Stimulated activated CD4-positive, alpha-beta T cell treated with anti-CD3 and anti-CD28 coated beads, Interleukin-4, amount 100 ng/mL, for 24 hours (primary cell): ENCODE measurements at places on chromosomes 7 and 10.

GRCh38 chr10:29839826-29840515, 205.2 kb upstream of the SVIL start:
- DNase-seq = no peak

GRCh38 chr7:30040938-30041337, 12.7 kb downstream of the PLEKHA8 start:
- no peak for DNase-seq

GRCh38 chr10:63994371-63994770, 473.2 kb downstream of the REEP3 start:
- DNase-seq = no peak

- DNase-seq = no peak
Observed at GRCh38 chr7:1357601-1358271, 101.5 kb downstream of the MICALL2 start.

DNA sequence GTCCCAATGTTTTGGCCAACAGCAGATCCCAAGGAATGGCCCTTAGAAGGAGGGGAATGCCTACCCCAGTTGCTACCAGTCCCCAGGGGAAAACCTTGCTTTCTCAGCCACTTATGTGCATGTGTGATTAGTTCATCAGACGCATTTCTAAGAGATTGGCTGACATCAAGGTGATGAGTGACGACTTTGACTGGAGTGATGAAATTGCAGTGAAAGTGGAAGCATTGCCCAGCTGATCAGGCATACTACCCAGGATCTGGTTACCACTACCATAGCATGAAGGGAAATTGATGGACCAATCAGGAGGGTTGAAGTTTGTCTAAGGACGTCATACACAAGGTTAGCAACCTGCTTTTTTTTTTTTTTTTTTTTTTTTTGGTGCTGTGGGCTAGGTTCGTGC, 90.3 kb upstream of the ELMO1 start:
- no peak for DNase-seq

DNA sequence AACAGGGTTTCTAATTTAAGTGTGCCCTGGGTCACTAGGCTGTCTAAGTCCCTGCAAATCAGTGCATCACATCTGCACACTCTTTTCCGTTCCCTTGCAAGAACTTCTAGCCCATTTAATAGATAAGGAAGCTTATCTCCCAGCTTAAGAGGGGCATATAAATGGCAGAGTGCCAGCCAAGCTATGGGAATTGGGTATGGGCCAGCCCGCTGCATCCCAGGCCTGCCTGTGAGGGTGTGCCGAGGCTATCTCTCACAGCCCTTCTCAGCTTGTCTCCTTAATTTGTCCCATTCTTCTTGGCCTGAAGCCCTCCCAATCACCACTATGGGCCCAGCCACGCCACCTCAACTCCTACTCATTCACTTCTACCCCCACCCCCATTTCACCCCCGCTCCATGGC, 14.7 kb downstream of the AQP1 start:
- DNase-seq = no peak

DNA sequence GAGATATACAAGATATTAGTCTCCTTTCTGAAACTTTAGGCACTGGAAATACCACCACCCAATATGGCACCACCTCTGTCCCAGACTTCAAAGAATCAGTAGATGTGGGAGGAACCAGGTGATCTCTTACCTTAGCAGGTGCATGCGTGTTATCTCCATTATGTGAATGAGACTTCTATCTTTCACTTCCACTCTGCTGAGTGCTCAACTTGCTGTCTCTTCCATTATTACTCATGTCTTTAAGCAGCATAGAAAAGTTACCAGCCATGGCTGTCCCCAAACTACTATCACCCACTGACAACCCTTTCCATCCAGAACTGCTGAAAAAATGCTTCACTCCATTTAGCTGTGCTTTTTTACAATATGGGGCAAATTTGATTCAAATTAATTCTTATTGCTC, 101.5 kb upstream of the PRSS1 start:
- DNase-seq = no peak

GRCh38 chr10:59678884-59679301, 30.8 kb downstream of the SLC16A9 start:
- no peak for DNase-seq

- no peak for DNase-seq
Observed at GRCh38 chr7:39044489-39044888, 66.8 kb downstream of the POU6F2 start.

GRCh38 chr7:101241443-101242349, 3.2 kb downstream of the FIS1 start:
- no peak for DNase-seq

DNA sequence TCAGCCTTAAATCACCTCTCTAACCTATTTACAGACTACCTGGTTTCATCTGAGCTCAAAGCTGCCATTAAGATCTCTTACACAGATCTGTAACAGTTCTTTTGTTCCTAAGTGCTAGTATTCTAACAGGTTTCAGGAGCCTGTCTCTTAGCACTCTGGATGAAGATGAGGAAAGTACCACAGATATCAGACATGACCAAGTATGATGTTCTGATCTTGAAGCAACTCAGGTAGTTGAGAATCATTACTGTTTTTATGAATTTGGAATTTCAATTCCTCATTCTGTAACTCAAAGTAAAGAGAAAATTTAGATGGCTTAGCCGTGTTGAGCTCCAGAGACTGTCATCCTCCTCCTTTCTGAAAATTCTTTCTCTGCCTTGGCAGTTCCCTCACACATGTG, 30.8 kb downstream of the CCDC186 start:
- DNase-seq = no peak

DNA sequence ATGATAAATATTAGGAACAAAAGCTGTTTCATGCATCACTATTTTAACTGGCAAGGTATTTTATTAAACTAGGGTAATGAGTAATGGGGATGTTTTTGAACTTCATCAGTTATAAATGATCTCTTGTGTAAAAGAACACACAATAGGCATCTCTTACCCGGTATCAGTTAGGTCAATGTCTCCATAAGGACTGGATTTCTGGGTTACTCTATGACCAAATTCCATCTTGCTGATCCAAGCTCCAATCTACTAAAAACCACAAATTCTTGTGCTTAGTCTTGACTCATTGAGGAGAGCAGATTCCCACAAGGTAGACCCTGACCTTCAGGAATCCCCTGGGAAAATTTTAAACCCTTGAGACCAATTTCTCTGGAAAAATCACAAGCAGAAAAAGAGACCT, 1167.7 kb downstream of the XPNPEP1 start:
- no peak for DNase-seq

GRCh38 chr7:69966766-69967591, 368.7 kb downstream of the AUTS2 start:
- DNase-seq = no peak

DNA sequence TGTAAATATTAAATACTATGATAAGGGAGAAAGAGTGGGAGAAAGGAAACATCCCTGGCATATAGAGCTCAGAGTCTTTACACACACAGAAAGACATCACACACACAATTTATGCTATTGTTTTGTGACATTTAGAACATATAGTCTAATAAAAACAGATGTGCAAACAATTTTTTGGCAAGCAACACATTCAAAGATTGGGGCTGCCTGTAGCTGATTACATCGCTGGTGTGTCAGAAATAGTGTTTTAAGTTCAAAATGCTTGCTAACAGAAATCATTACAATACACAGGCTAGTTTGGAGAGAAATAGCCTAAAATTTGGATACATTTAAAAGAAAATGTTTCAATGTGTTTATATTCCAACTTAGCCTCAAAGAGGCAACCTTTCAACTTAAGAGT, 256.7 kb upstream of the NPVF start:
- no peak for DNase-seq

GRCh38 chr10:105714728-105715127, 1073.6 kb downstream of the SORCS3 start:
- no peak for DNase-seq

DNA sequence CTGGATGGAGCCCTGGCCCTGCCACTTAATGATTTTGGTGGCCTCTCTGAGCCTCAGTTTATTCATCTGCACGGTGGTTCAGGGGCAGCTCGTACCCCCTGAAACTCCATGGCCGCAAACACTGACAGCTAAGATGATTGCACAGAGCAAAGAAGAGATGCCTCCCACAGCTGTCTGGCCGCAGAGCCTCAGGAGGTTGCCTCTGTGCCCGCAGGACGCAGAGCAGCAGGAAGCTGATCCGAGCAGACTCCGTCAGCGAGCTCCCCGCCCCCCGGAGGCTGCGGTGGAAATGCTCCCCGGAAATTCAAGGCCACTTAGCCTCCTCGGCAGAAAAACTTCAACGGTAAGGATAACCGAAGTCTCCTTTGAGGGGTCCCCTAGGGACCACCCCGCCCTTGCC, 30.2 kb upstream of the C10orf53 start:
- DNase-seq = no peak

DNA sequence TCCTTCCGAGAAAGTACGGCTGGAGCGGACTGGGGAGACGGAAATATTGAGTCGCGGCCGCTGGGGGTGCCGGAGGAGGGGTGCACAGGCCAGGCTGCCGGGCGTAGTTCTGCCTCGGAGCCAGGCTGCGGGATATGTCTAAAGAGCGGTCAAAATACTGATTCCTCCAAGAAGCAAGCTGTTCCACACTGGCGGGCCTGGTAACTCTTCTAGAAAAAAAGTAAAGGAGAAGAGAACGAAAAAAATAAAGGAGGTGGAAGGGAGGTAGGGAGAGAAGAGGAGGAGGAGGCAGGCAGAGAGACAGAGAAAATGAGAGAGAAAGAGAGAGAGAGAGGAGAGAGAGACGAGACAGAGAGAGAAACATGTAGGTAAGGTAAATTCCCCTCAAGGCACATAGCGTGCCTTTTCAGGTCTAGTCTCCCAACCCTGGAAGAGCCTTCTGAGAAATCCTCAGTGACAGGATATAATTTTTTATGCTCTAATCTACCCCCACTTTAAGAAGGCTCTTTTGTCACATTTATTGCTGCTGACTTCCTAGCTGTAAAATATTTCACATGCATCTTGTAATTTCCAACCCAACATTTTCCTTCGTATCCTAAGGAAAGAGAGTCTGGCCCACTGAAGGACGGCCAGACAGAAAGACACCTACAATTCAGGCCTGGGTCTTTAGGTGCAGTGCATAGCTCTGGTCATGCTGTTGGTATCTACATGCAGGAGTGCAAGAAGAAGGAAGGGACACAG, 5.7 kb downstream of the DLX5 start:
- no peak for DNase-seq

DNA sequence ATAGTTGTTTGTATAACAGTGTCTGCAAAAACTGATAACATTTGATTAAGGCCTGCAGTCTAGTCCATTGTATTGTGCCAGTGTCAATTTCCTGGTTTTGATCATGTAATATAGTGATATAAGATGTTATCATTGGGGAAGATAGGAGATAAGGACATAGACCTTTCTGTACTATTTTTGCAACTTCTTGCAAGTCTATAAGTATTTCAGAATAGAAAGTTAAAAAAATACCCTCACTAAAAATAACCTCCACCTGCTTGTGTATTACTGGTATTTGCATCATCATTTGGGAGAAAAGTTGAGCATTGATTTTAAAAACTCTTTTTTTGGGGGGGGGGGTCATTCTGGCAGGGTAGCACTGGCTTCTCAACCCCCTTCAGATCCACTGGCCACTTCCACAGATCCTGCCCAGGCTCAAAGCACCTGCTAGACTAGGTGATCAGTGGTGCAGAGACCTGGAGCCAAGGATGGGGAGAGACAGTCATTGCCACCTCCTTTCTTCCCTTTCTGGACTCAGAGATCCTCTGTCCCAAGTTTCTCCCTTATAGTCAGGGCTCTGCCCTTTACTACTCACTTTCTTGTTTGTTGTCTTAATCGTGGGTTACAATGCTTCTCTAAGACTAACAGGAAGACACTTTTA, 103.0 kb downstream of the RBM20 start:
- DNase-seq = no peak

- peak; percentile 55 for DNase-seq
Observed at GRCh38 chr10:24209432-24209771, 464 bp downstream of the KIAA1217 start.
